ENCODE measurements at places on chromosomes 12 and 14.
A peak's percentile ranks its signal among the peaks of the same experiment; 100 is the strongest.

DNA sequence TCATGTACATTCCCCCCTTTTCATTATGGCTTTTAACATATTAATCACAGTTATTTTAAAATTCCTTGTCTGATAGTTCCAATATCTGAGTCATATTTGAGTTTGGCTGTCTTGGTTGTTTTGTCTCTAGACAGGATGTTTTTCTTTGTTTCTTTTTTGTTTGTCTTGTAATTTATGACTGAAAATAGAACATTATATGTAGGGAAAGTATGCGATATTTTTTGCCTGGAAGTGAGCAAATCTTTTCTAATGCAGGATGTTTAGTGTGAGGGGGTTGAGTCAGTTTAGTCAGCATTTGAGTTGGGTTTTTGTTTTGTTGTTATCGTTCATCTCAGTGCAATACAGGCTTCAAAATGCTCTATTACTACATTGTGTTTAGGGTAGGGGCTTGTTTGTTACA, 239.7 kb downstream of the SNAPC1 start:
- no peak for DNase-seq

DNA sequence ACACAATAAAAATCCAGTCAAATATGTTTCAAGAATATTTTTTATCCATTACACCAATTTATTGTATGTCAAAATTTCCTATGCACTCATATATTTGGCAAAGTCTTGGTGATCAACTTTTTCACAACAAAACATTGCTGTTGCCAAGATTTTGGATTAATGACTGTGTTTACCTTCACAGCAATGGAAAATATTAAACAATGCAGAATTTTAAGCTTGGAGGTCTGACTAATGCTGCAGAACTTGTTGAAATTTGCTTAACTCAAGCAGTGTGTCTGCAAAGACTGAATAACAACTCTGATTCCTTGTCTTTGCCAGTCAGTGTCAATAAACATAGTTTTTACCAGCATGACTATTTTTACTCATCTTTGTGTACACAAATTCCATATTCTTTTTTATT, 336.4 kb downstream of the CCER1 start:
- DNase-seq = no peak

DNA sequence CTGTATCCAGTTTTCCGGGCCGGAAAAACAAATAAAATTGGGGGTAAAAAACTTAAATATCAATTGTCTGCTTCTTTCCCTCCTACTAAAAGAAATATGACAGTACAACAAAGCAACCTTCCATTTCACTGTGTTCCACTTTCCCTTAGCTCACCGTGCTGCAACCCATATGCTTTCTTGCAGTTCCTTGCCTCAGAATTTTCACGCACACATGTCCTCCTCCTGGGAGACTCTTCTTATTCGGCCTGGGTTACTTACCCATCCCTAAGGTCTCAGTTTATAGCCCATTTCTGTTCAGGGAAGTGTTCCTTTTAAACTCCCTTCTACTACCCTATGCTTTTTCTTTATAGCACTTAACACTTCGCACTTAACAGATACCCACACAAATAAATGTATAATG, 4.5 kb upstream of the MAGOHB start:
- DNase-seq = no peak

DNA sequence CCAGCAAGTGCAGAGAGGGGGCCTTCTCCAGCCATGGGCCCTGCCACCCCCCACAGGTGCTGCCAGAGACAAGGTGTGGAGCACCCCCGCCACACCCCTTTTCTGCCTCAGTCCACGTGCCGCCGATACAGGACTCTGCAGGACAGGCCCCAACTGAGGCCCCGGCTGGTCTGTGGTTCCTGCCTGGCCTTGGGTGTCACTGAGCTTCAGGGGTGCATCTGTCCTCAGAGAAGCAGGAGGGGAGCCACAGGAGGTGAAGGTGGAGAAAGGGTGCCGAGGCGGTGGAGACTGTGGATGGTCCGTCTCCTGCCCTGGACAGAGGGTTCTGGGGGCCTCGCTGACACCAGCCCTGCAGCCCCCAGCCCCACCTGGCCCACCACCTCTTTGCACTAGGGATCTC, 63.1 kb downstream of the KIF26A start:
- no peak for DNase-seq

DNA sequence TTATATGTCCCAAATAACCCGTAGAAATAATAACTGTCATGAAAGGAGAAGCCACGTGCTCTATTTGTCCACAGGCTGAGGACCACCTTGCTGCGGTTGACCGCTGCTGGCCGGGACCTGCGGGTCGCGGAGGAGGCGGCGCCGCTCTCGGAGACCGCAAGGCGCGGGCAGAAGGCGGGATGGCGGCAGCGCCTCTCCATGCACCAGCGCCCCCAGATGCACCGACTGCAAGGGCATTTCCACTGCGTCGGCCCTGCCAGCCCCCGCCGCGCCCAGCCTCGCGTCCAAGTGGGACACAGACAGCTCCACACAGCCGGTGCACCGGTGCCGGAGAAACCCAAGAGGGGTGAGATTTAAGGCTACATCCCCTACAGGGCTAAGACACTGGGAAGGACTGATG, 21.0 kb downstream of the RPGRIP1 start:
- DNase-seq = no peak

GRCh38 chr12:41189395-41190251, 1.5 kb downstream of the PDZRN4 start:
- no peak for DNase-seq

- no peak for DNase-seq
These were observed 37.7 kb upstream of the NR1H4 start for GRCh38 chr12:100435957-100436356.

GRCh38 chr12:90366286-90366685, 588.7 kb downstream of the CCER1 start:
- no peak for DNase-seq

- DNase-seq = no peak
These were observed 626.0 kb upstream of the SEL1L start for GRCh38 chr14:82159624-82160023.

GRCh38 chr12:124088217-124088907, 115.3 kb downstream of the ZNF664 start:
- DNase-seq = no peak

- DNase-seq = no peak
These were observed 154.8 kb downstream of the PRKCH start for GRCh38 chr14:61476105-61476753.

- no peak for DNase-seq
These were observed 185.0 kb downstream of the PLCZ1 start for GRCh38 chr12:18552829-18553228.

- no peak for DNase-seq
These were observed 33.1 kb upstream of the MMP17 start for GRCh38 chr12:131795064-131795463.

DNA sequence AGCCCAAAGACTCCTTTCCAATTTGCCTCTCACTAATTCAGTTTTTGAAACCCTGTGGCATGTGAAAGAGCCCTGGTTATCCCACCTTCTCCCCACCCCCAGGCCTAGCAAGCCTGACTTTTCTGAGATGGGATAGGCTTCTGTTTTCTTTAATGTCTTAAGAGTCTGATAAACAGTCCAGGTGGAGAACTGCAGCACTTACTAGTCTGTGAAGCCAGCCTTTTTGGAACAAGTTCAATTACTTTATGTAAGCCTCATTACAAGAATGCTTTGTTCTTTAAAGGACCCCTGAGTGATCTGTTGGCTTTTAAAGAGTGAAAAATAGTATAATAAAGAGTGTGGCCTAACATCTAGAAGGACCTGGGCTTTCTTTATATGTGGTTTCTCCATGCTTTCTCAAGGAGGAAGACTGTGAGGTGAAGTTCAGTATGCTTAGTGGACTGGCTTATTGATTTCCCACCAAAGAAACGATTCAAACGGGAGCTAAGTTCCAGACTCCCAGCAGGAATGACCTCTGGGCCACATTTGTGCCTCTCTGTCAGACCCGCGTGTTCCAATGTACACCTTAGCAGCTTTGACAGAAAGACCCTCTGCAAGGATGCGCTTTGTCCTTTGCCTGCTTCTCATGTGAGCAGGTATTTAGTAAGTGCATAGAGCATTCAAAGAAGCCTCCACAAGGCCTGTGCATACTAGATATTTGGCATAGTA, 129.5 kb downstream of the DAAM1 start:
- DNase-seq = no peak

GRCh38 chr14:69055999-69056788, 77.1 kb upstream of the ACTN1 start:
- DNase-seq = no peak

- DNase-seq = no peak
These were observed 141.5 kb upstream of the ARID2 start for GRCh38 chr12:45587877-45588533.

DNA sequence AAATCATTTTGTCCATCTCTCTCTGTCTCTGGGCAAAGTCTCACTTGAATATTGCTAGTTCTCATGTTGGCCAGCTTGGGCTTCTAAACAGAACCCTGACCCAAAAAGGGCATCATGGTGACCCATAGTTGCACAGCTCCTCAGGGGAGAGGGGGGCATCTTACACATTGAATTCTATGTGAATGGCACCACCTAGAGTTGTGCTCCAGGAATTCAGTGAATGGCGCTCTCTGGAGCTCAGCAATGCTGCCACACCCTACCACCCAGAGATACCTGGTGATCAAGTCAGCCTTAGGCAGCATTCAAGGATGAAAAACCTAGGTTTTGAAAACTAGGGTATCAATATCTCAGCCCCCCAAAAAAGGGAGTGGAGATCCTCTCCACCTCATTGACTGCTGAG, 50.6 kb downstream of the SMUG1 start:
- peak; percentile 29 for DNase-seq

DNA sequence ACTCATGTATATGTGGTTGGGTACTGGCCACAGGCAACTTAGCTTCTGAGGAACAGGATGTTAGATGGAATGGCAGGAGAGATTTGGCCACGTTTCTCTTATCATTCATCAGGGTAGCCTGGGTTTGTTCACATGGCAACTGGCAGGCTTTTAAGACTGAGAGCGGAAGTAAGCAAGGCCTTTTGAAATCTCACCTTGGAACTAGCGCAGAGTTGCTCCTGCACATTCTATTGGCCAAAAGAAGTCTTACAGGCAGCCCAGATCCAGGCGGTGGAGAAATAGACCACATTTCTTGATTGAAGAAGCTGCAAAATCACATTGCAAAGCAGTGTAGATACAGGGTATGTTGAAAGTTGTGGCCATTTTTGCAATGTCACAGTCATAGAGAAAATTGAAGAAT, 3.7 kb downstream of the CLEC4A start:
- no peak for DNase-seq

DNA sequence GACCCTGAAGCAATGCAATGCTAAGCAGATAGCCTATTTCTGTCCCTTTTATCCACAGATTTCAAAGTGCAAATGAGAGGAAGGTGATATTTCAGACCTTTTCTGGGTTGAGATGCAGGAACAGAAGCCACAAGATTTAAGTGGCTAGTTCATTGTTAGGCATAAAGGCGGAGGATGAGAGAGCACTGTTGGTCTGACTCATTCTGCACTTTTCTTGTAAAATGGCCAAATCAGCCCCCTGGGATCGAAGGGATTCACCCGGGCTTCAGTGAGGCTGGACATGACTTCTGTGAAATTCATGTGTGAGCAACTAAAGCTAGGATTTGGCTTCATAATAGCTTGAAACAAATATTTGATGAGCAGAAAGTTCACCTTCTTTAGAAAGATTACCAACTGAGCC, 101.9 kb upstream of the OVCH1 start:
- DNase-seq = no peak

GRCh38 chr14:34465069-34465859, 3.2 kb upstream of the SPTSSA start:
- peak; percentile 35 for DNase-seq

DNA sequence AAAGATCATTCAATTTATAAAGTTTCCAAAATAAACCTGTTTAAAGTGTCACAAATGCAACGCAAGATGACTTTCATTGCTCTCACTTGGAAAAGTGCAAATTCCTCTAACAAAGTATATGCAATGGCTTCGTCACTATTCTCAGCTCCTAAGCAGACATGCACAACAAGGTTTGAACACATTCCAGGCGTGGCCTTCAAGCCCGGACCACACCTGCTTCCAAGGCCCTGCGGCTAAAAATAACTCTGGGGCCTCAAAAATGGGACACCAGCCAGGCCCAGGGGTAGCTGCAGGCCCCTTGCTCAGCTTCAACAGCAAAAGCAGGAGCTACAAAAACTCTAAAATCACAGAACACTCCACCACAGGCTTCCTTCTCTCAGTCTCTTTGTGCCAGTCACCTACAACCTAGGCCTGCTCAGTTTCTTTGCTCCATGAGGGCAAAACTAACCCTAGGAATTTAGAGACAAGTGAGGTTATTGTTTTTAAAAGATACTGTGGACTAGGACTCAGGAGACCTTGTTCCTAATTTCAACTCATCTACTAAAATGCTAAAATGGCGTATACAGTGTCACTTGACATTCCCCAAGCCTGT, 29.3 kb downstream of the DUSP16 start:
- peak; percentile 43 for DNase-seq

DNA sequence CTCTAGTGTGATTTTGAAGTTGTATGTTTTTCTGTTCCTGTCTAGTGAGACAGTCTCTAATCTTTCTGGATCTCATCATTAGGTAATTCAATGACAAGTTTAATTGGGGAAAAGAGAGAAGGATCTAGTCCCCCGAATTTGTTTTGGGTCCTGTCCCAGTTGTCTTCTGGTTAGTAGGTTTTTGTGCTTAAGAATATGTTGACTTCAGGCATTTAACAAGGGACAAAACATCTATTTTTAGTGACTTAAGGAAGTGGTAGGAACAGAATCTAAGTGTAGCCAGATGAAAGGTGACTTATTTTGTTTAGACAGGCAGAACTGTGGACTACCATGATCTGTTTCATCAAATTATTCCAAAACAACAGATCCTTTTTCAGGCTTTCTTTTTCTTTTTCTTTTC, 2.2 kb downstream of the GPATCH2L start:
- DNase-seq = no peak

DNA sequence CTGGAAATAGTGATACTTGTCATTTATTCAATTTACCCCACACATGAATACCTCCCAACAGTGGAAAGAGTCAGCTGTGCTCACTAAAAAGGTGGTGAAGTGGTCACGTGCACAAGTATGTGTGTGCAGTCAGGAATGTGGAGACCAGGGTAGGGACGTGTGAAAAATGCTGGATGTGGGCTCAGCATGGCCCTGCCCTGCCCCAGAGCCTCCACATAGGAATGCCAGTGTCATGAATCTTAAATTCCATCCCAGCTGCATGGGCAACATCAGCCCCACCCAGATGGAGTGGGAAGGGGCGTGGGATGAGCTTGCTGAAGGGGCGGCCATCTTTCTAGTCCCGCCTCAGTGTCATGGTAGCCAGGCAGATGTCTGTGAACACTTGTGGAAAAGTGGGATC, 87.7 kb downstream of the C12orf75 start:
- DNase-seq = peak; percentile 21

DNA sequence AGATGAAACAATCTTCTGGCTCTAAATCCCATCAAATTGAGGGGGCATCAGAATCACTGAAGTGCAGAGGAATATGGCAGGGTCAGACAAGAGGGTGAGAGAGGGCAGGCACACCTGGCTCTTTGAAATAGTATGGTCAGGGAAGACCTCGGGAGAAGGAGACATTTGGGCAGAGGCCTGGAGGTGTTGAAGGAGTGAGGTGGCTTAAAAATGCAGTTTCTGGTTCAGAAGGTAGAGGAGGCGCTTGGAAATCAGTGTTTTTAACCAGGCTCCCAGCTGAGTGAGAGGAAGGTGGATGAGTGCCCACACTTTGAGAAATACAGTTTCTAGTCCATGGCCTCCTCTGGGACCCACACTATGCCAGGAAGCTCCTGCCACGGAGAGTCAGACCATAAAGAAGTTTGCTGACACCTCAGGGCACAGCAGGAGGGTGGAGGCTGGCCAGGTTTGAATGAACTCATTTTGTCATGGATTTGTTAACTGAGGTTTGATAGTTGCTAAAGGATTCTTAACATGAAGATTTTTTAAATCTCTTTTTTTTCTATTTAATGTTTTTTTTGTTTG, 20.1 kb downstream of the NID2 start:
- no peak for DNase-seq
